ENCODE measurements at places on chromosomes 3 and 15. TPM values are rescaled to one million over a fixed set of nuclear protein-coding genes. Genes with fewer than 3 reads are reported as not detected.

DNA sequence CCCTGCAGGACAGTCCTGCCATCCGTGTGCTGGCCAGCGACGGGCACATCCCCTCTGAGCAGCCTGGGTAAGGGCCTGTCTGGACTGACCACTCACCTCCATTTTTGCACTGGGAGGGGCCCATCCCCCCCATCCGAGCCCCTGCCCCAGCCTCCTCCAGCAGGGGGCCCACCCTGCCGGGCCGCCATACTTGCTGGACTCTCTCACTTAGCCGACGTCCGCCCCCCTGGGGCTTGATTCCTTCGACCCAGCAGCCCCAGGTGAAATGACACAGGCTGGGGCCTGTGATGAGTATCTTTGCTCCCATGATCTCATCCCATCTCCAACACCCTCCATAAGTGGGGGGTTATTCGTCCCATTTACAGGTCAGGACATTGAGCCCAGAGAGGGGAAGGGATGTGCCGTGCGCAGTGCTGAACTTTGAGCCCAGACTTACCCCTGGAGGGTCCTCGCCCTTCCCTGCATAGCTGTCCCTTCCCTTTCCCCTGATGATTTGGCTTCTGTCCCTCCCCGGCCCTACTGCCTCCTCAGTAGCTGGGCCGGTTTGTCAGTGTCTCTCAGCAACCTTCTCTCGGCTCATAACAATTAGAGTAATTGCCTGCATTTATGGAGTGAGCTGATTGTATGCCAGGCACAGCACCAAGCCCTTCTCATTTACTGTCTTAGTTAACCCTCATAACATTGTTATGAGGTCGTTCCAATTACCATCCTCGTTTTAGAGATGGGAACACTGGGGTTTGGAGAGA is 4.2 kb downstream of the LMAN1L start:
- no peak overlapping the region for H3K4me3 ChIP-seq
- peak overlapping the region; percentile 52 for H3K27ac ChIP-seq
- no peaks in the 10 kb centered on the region for H3K36me3 ChIP-seq
- H3K4me1 ChIP-seq = no peaks in the 10 kb centered on the region
- H3K27me3 ChIP-seq = peaks cover 24% of the 10 kb centered on the region

GRCh38 chr3:114672692-114673447 is 379.0 kb downstream of the TIGIT start:
- no peaks in the 10 kb centered on the region for H3K36me3 ChIP-seq
- no peak overlapping the region for H3K27ac ChIP-seq
- DNase-seq = no peak
- peaks cover 3% of the 10 kb centered on the region for H3K4me1 ChIP-seq

GRCh38 chr3:87128006-87128405 is 99.1 kb upstream of the CHMP2B start:
- H3K4me3 ChIP-seq = no peak overlapping the region
- no peak for DNase-seq
- H3K27ac ChIP-seq = no peak overlapping the region
- no peaks in the 10 kb centered on the region for H3K4me1 ChIP-seq

Gene GOLGA6L2
- total RNA-seq = 0.12 TPM

- peak overlapping the region; percentile 89 for H3K4me3 ChIP-seq
- H3K27me3 ChIP-seq = no peaks in the 10 kb centered on the region
- peak; percentile 77 for DNase-seq
- peaks cover 14% of the 10 kb centered on the region for H3K4me1 ChIP-seq
- H3K27ac ChIP-seq = peak overlapping the region; percentile 94
Observed at GRCh38 chr15:90934256-90934948, 683 bp upstream of the UNC45A start.

Gene TLR9
- total RNA-seq = not detected

Gene GOLGA8A
- 160 TPM for total RNA-seq

DNA sequence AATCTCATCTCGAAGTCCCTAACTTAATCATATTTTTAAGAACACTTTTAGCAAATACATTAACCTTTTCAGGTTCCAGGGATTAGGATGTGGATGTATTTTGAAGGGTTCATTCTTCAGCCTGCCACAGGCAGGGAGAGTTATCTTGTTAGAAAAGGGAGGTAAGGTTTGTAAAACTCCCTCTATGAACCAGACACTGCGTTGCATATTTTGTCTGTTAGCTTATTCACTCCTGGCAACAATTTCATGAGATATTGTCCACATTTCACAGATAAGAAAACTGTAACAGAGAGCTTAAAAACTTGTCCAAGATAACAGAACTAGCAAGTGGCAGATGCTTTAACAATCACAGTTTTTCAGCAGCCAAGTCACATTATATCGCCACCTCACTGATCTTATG is 155.4 kb downstream of the DIPK2A start:
- no peak for DNase-seq
- H3K36me3 ChIP-seq = peaks cover 1% of the 10 kb centered on the region
- no peaks in the 10 kb centered on the region for H3K27me3 ChIP-seq

DNA sequence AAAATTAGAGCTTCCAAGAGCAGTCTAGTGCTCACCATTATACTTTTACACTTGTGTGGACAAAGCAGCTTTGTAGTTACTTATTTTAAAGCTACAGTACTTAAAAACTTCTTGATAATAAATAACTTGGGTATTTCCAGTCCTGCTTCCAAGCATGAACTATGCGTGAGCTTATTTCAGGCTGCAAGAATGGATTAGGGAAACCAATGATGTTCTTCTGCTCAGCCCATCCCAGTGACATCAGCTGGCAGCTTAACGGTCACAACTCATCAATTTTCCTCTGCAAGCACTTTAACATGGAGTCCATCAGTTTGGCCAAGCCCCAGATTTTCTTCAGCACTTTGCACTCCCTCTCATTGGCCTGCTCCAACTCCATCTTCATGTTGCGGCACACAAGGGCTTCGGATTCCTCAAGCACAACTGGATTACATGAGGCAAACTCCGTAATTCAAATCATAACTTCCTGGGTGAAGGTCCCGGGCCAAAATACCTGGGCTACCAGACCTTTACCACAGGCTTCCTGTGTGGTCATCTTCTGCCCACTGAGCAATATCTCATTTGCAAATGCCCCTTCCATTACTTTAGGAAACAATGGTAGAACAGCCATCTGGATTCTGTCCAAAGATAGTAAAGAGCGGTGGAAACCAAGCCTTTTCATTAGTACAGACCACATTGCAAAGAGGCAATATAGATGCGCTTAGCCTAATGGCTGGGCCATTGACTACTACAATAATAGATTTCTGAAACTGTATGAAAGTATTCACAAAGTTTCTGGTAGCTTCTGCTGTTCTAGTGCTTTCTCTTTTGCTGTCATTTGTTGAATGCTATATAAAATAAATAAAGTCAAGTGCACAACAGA is 87.5 kb upstream of the DAZL start:
- no peak overlapping the region for H3K27ac ChIP-seq
- H3K4me3 ChIP-seq = no peak overlapping the region
- H3K4me1 ChIP-seq = peaks cover 11% of the 10 kb centered on the region
- H3K36me3 ChIP-seq = no peaks in the 10 kb centered on the region
- DNase-seq = no peak

Gene GOLGB1
- 72.8 TPM for total RNA-seq

- H3K4me3 ChIP-seq = no peak overlapping the region
- DNase-seq = no peak
- H3K4me1 ChIP-seq = no peaks in the 10 kb centered on the region
Observed at GRCh38 chr3:116045314-116045713, 400.0 kb downstream of the LSAMP start.

DNA sequence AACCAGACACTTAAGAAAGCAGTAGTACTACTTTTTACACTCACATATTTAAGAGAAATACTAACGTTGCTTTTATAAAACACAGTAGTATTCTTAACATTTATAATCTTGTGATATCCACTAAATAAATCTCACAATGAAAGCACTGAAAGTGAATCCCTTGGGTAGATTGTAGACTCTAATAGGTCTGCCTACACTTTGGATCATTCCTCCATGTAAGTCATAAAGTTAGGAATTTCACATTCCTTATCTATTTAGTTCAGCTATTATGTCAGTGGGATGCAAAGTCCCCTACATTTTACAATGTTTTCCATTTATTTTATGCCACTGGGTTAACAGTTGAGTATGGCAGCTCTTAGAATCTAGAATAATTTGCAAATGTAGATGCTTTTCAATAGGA is 330.7 kb downstream of the LSAMP start:
- H3K4me1 ChIP-seq = peaks cover 2% of the 10 kb centered on the region
- no peaks in the 10 kb centered on the region for H3K36me3 ChIP-seq
- DNase-seq = no peak
- H3K27me3 ChIP-seq = no peaks in the 10 kb centered on the region
- H3K4me3 ChIP-seq = no peak overlapping the region

DNA sequence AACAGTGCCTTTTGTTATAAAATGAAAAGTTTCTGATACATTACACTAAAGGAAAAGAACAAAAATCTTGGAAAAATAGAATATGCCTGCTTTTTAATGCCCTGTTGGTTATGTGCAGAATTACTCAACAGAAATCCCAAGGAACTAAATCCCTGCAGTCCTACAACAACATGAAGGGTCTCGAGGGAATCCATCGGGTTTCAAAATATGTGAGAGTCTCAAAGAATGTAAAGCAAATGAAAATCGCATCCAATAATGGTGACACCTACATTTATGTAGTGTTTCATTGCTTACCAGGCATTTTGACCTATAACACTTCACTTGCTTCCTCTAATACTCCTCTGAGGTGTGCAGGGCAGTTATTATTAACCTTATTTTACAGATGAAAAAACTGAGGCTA is 411.3 kb downstream of the FOXP1 start:
- H3K36me3 ChIP-seq = peaks cover 16% of the 10 kb centered on the region
- H3K4me1 ChIP-seq = peaks cover 85% of the 10 kb centered on the region
- peak overlapping the region; percentile 90 for H3K27ac ChIP-seq
- no peak for DNase-seq
- no peaks in the 10 kb centered on the region for H3K27me3 ChIP-seq
- no peak overlapping the region for H3K4me3 ChIP-seq

DNA sequence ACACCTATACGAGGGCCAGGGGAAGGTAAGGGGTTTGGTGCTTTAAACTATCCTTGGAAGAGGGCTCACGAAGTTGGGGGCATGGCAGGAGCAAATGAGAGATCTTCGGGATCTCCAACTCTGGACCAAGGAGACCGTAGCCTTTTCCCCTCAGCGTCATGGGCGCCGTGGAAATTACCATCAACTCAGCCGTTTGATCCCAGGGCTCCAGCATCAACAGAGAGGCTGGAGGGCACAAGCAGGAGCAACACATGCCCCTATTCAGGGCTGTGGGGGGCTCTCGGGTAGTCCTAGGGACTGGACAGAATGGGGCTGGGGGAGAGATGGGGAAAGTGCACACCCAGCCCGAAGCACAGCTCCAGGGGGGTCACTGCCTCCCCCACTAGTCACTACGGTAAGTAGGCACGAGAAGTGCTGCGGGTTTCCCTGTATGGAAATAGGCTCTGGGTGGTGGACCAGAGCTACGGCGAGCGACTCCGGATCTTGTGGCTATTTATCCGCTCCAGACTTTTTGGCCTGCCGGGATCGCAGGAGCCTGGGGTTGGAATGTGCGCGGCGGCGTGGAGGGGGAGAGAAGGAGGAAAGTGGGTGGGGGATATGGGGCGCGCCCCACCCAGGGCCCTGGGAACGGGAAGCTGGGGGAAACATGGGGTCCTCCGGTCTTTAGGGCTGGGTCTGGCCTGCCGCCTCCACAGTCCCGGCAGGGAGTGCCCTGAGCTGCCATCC is 539 bp upstream of the LAMB2 start:
- peak overlapping the region; percentile 88 for H3K4me3 ChIP-seq
- H3K27ac ChIP-seq = peak overlapping the region; percentile 95
- H3K27me3 ChIP-seq = no peaks in the 10 kb centered on the region
- peaks cover 14% of the 10 kb centered on the region for H3K4me1 ChIP-seq
- peak; percentile 70 for DNase-seq

Gene GPR87
- total RNA-seq = not detected

DNA sequence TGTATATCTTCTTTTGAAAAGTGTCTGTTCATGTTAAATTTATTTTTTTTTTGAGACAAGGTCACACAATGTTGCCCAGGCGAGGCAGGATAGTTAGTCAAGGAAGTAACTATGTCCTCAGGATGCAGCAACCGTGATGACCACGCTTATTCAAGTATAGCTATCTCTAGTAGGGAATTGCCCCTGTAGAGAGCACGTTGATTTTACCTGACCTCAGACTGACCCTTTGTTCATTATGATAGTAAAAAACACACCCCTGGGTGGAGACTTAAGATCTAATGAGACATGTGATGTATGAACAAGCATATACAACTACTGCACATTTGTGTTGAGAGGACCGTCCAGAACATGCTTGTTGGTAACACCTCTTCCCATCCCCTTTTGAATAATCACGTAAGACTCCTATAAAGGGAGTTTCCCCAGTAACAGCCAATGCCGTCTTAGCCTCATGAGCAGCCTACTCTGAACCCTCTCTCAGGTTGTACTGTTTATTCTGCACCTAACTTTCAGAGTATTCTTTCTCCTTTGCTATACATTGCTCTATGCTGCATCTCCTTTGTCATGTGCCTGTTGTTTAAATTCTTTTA is 32.9 kb downstream of the ZNF621 start:
- no peak for DNase-seq
- peaks cover 6% of the 10 kb centered on the region for H3K36me3 ChIP-seq
- no peak overlapping the region for H3K4me3 ChIP-seq

DNA sequence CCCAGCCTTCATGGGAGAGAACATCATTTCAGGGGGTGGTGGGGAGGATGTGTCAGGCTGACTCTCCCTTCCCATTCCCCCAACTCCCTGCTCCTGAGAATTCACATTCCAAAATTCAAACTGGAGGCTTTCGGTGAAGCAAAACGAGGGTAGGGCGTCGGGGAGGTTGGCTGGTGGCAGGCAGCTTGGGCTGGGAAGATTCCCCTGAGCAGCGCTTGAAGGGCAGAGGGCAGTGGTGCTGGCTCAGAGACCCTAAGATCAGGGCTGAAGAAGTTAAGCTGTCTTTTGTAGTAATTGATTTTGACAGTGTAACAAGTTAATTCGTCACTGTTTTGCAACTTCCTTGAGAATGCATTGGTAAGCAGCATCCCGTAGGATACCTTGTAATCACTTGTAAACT is 187.8 kb downstream of the RAB11A start:
- peaks cover 11% of the 10 kb centered on the region for H3K4me1 ChIP-seq
- no peak for DNase-seq
- H3K4me3 ChIP-seq = no peak overlapping the region
- H3K27ac ChIP-seq = no peak overlapping the region
- no peaks in the 10 kb centered on the region for H3K36me3 ChIP-seq
- H3K27me3 ChIP-seq = peaks cover 65% of the 10 kb centered on the region

DNA sequence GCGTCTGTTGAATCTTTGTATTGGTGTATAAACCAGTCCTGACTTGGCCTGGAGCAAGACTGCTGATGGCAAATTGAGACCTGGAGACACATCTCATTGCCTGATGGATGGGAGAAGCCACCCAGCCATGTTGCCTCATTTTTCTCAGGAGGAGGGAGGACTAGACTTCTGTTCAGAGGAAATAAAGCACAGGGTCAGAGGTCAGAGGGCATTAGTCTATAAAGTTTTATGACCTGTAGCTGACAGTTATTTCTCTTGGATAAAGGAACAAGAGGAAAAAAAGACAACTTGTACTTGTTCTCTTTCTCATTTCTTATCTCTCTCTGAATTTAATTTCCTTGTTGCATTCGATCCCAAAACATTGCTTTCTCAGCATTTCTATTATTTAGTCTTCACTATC is 775.9 kb downstream of the SQOR start:
- no peak overlapping the region for H3K4me3 ChIP-seq
- no peaks in the 10 kb centered on the region for H3K27me3 ChIP-seq
- DNase-seq = no peak
- no peaks in the 10 kb centered on the region for H3K36me3 ChIP-seq

GRCh38 chr3:33165372-33165771 is 51.6 kb downstream of the CRTAP start:
- no peaks in the 10 kb centered on the region for H3K27me3 ChIP-seq
- peaks cover 3% of the 10 kb centered on the region for H3K4me1 ChIP-seq
- no peak for DNase-seq
- H3K36me3 ChIP-seq = no peaks in the 10 kb centered on the region
- no peak overlapping the region for H3K27ac ChIP-seq
- no peak overlapping the region for H3K4me3 ChIP-seq

Gene ZDHHC23
- total RNA-seq = 15.4 TPM
